ENCODE measurements at places on chromosomes 11 and 22.

- DNase-seq: no peak
Measured at GRCh38 chr11:68523743-68524142, 63.2 kb downstream of the PPP6R3 start.

- DNase-seq: no peak
Measured at GRCh38 chr11:69249311-69250185, 44.4 kb upstream of the MYEOV start.

GRCh38 chr11:134366254-134366653 lies 34.5 kb downstream of the GLB1L2 start:
- no peak for DNase-seq

DNA sequence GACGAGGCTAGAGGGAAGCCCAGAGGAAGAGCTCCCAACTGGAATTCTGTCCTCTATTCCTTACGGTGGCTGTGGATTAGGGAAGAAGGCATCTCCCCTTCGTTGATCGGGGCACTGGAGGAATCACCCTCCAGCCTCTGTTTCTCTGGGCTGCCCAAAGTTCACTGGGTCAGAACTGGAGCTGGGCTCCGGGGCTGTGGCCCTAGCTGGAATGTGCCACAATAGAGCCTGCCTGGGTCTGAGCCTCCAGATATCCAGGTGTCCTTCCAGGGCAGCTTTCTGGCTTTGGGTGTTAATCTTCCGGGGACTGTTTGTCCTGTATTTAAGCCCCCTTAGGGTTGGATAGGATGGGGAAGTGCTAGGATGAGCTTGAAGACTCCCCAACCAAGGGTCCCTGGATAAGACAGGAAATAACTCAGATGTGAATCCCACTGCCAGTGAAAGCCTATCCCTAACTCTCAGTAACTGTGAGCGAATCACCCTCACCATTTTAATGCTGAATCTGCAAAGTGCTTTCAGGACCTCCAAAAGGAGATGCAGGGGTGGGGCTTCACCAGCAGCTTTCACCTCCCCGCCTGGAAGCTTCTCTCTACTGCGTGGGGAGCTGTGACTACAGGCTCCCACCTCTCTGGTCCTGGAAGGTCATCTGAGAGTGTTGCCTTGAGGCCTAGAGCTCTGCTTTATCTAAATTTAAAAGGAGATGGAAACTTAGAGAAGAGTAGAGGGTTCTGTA lies 9.5 kb downstream of the YPEL4 start:
- DNase-seq: no peak

DNA sequence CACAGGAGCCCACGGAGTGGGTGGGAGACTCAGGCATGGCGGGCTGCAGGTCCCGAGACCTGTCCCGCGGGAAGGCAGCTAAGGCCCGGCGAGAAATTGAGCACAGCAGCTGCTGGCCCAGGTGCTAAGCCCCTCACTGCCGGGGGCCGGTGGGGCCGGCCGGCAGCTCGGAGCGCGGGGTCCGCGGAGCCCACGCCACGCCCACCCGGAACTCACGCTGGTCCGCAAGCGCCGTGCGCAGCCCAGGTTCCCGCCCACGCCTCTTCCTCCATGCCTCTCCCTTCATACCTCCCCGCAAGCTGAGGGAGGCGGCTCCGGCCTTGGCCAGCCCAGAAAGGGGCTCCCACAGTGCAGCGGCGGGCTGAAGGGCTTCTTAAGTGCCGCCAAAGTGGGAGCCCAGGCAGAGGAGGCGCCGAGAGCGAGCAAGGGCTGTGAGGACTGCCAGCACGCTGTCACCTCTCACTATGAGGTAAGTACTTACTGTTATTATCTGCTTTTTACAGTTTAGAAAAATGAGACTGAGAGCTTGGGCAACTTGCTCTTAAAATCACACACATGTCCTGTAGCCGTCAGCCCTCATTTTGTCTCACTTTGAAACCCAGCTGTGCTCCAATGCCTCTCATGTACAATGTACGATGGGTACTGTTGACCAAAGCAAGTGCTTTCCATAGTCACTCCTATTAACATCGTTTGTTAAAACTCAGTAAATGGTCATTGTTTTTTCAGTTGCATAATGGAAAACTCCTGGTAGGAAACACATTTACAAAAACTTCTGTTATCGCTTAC lies 12.2 kb upstream of the OR10D3 start:
- no peak for DNase-seq

GRCh38 chr22:41875531-41876270 lies 39.2 kb downstream of the SHISA8 start:
- DNase-seq: no peak

- DNase-seq: no peak
Measured at GRCh38 chr11:119975561-119976152, 162.3 kb downstream of the TRIM29 start.

- DNase-seq: no peak
Measured at GRCh38 chr11:4466871-4467442, 15.5 kb upstream of the OR52K1 start.

DNA sequence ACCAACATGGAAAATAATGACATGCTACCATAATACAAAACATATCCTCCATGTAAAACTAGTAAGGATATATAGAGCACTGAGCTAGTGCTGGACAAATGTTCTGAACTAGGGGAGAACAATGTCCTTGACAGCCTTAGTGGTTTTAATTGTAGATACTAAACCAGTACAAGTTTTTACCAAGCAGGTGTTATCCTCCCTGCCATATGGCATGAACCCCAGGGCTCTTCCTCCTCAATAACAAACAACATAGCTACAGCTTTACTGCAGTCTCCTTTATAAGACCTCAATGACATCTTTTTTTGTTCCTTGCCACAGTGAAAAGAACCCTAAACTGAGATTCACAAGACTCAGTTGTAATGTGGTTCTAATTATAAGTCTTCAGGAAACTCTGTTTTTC lies 70.2 kb upstream of the GDPD4 start:
- no peak for DNase-seq

- DNase-seq: no peak
Measured at GRCh38 chr11:96875712-96876111, 485.9 kb downstream of the JRKL start.

DNA sequence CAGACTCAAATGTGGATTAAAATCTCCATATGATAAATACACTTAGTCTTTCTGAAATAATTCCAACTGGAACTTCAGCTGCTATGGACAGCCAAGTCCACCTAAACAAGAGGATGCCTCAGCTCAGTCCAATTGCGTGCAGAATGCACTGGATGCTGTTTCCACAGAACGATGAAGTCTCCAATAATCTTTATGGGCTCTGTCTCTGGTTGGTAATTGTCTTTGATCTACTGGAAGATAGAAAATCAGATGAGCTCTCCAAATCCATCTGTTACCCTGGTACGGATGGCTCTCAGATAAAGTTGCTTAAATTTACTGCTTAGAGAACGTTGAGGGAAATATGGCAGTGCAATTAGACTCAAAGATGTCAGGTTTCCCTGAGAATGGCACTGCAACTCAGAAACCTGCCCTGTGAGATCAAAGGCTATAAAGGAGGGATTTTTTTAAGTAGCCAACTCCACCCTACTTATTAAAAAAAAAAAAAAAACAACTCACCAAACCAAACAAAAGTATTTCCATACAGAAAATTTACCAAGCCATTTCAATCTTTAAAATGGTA lies 859 bp upstream of the BIRC3 start:
- DNase-seq: no peak

DNA sequence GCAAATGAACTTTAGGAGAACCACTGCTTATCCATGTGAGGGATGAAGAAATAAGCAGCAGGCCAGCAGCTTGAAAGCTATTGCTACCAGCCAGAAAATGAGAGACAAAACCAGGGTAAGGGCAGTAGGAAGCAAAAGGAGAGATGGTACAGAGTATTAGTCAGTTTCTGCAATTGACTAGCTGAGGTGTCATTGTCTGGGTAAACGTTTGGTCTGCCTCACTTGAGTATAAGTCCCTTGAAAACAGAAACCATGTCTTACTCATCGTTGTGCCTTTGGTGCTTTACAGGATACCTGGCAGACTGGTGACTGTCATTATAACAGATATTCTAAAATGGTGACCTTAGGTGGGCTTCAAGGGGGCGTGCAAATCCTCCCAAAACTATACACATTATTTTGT lies 63.9 kb upstream of the USP47 start:
- no peak for DNase-seq

DNA sequence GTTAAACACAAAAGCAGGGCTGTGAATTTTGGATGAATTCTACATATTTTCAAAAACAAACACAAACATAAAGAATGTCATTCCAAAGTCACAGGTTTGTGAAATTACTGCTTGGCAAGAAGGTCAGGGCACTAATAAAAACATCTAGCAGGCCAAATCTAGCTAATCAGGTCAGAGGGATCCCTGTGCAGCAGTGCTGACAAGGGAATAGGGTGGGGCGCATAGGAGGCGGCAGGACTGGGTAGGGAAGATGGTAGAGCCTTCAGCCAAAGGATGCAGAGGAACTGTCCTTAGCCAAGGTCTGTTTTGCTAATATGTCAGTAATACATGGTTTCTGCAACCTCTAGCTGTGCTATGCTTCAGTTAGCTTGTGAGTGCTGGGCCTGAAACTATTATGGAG lies 396.6 kb downstream of the TENM4 start:
- DNase-seq: no peak

DNA sequence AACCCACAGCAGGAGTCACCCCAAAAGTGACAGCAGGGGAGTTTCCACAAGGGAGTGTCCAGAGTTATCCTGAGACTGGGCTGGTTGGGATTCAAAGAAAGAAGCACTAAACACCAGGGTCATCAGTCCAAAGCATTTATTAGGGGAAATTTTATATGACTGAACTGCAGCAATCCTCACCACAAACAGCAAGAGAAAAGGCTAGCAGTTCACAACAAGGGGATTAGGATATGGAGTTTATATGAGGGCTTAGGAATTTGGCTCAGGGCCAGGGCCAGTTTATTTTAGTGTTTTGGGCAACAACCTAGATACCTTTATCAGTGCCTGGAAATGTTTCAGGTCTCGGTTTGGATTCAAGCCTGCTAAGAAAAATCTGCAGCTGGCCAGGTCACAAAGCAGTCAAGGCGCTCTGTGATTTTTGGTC lies 4.6 kb upstream of the TMEM126A start:
- DNase-seq: no peak

DNA sequence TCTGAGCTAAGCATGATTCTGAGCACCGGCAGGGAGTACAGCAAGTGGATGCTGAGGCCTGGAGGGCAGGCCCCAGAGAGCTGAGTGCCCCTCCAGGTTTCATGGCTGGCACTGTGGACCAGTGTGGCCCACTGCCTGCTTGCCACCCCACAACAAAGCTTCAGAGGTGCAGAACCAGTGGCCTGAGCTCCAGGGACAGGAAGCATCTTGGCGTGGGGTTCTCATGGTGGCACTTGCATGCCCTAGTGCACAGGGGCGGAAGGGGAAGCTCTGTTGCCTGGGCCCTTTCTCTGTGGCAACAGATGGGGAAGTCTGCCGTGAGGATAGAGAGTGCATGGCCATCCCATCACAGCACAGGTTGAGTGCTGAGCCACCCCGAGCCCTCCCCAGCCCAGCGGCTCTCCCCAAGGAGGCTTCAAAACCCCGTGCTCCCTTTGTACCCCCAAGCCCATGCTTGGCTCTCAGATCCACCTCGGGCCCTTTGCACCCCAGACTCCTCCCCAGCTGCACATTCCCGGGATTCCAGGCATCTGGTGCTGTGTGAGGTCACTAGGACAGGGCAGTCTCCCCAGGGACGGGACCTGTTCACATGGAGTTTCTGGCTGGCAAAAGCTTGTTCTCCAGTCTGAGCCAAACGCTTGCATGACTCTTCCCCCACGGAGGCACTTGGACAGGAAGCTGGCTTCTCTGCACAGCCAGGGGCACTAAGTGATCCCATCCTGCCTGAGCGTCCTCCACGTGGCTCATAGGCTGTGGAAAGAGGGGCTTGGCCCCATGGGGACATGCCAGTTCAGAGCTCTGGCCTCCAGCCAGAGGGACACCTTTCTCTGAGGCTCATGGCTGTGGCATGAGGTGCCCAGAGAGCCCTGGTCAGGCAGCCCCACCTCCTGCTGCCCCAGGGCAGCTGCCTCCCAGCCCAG lies 4.2 kb downstream of the SLC25A1 start:
- no peak for DNase-seq

GRCh38 chr11:94647926-94648325 lies 80.8 kb downstream of the PIWIL4 start:
- no peak for DNase-seq

DNA sequence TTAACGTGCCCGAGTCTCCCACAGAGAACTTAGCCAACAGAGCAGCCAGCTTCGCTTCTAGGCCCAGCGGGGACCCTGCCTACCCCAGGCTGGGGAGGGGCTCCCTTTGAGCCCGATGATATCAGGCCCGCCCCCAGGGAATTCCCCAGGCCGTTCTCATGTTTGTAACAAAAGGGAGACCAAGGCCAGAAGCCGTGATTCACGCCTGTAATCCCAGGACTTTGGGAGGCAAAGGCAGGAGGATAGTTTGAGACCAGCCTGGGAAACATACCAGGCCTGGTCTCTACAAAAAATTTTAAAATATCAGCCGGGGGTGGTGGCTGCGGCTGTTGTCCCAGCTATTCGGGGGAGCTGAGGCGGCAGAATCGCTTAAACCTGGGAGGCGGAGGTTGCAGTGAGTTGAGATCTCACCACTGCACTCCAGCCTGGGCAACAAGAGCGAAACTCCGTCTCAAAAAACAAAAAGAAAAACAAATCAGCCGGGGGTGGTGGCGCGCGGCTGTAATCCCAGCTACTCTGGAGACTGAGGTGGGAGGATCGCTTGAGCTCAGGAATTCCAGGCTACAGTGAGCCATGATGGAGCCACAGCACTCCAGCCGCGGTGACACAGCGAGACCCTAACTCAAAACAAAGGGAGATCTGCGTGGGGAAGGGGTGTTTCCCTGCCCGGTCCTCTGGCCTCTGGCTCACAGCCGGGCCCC lies 1.7 kb downstream of the DRD4 start:
- DNase-seq: no peak

DNA sequence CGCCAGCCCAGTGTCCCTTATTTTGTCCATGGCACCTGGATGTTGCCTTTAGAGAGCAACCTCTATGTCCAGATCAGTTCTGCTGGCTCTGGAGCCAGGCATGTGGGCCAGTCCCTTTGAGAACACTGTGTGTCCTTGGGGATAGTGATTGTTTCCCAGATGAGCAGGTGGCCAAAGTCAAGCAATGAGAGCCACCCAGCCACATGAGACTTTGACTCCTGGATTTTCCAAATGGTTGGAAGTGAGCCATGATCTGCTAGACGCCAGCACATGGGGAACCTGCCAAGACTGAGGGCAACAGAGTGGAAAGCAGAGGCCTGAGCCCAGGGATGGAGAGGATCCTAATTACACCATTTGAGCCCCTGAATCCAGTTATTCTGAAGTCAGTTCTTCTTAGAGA lies 479.8 kb downstream of the OPCML start:
- no peak for DNase-seq

DNA sequence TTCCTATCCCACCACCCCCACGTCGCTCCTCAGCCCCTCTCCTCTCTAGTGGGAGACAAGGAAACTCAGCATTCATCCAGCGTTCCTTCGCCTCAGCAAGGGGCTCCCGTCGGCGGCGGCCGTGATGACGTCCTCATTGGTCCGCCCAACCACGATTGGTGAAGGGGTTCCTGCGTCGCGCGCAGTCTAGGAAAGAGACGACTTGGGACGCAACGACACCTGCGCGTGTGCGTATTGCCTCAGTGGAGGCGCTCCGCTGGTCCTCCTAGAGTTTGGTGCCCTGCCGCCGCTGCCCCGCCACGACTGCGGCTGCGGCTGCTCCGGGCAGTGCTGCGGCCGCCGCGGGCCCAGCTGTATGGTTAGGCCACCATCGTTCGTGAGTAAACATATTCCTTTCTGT lies 56.6 kb downstream of the CCDC81 start:
- no peak for DNase-seq
